ENCODE measurements at places on chromosomes 2 and 18.

- peak; percentile 57 for DNase-seq
These were observed at the start of gene SULT1C4 for GRCh38 chr2:108377815-108378630. Gene SULT1C4 (plus strand): TSS chr2:108377954. CDS start chr2:108378338, 384 bp downstream.

GRCh38 chr2:144325086-144325485 is 194.8 kb downstream of the ZEB2 start:
- no peak for DNase-seq

- no peak for DNase-seq
These were observed 43.2 kb upstream of the GLS start for GRCh38 chr2:190837420-190837819.

GRCh38 chr2:238895891-238896600 is 48.2 kb downstream of the TWIST2 start:
- DNase-seq, result no peak

DNA sequence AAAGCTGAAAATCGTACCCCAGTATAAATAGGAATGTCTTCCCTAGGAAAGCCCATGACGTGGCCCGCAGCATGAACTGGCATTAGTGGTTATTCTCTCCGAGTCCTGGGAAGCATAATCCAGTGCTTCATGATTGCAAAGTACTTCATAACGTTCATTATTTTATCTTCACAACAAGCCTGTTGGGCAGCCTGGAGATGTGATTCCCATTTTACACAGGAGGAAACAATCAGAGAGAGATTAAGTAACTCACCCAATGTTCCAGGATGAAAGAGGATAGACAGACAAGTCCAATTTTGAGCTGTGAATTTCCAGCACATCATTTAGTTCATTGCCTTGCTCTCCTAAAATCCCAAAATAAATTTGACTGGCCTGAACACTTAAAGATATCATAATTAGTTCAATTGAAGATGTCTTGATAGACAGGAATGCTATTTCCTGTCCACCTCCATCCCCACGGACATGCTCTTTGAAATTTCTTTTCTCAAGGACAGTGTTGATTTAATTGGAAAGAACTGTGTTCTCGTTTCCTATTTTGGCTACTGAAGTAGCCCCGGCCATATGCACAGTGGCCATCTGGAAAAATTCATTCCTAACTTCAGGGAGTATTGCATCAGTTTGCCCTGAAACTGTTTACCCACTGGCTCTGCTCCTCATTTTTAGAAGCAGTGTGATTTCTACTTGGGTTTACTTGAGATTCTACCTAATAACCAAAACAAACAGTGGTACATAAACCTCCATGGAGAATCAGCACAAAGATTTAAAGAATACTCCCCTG is 93.9 kb downstream of the VWC2L start:
- no peak for DNase-seq

GRCh38 chr2:84674586-84674985 is 158.3 kb downstream of the DNAH6 start:
- DNase-seq, result no peak

DNA sequence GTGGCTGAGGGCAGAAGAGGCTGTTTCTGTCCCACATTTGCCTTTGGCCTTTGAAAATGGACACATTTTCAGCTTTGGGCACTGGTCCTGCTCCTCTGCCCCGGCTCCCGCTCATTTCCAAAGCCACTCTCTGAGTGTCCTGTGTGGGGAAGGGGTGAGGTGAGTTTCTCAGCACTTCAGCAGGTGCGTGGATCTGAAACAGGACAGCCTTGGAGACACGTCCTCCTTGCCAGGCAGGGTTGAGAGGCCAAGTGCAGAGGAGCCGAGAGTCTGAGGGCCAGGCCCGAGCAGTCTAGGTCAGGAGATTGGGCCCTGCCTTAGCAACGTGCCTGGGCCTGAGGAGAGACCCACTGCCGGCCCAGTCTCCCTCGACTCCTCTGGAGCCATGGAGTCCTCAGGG is 21.9 kb upstream of the ALPI start:
- no peak for DNase-seq

- DNase-seq, result no peak
These were observed 277.2 kb downstream of the AGPS start for GRCh38 chr2:177669625-177670330.

- DNase-seq, result no peak
These were observed 52.6 kb downstream of the CD28 start for GRCh38 chr2:203758841-203759689.

- no peak for DNase-seq
These were observed 208.1 kb downstream of the MEMO1 start for GRCh38 chr2:31802711-31803110.

DNA sequence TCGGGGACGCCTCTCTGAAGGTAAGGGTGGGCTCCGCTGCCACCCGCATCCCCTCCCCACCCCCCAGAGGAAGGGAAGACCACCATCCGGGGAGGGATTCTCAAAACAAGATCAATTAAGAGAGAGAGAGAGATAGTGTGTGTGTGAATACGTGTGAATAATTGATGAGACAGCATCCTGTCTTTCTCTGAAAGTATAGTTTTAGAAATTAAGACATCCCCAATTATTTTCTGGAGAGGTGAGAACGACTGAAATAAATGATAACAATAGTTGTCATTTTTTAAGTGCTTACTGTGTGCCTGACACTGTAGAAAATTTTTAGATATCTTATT is 751 bp downstream of the IL18R1 start:
- DNase-seq, result no peak

GRCh38 chr2:136117391-136117841 is 533 bp downstream of the CXCR4 start:
- DNase-seq, result peak; percentile 52

- no peak for DNase-seq
These were observed 175.7 kb downstream of the ASB1 start for GRCh38 chr2:238602223-238602960.

GRCh38 chr2:123864416-123864815 is 160.7 kb upstream of the CNTNAP5 start:
- DNase-seq, result no peak

DNA sequence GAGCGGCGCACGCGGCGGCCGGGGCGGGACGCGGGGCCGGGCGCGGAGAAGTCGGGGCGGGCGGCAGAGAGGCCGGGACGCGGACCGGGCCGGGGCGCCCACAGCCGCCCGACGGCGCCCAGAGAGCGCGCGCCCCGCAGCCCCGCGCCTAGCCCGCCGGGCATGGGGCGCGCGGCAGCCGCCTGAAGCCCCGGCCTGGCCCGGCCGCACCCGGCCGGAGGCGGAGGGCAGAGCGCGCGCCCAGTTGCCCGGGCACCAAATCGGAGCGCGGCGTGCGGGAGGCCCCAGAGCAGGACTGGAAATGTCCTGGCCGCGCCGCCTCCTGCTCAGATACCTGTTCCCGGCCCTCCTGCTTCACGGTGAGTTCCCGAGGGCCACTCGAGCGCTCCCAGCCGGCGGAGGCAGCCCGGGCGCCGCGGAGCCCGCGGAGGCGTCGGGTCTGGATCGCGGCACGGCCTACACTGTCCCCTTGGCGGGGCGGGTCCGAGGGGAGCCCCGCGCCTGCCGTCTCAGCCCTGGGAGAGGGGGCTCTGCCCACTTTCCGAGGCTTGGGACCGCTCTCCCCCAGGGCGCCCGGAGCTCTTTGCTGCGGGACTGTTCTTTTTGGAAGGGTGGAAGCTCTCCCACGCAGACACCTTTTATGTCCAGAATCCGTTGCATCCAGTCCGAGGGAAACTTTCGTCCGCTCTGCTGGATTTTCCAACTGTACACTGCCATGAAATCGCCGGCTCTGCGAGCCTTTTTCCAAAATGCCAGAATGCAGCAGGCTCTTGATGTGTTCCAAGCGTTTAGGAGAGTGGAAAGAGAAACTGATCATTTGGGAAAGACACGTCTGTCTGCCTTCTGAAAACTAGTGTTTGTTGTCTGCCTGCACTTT is 484 bp downstream of the APCDD1 start:
- DNase-seq, result no peak

GRCh38 chr2:26932974-26933373 is 37.5 kb upstream of the MAPRE3 start:
- DNase-seq, result no peak

DNA sequence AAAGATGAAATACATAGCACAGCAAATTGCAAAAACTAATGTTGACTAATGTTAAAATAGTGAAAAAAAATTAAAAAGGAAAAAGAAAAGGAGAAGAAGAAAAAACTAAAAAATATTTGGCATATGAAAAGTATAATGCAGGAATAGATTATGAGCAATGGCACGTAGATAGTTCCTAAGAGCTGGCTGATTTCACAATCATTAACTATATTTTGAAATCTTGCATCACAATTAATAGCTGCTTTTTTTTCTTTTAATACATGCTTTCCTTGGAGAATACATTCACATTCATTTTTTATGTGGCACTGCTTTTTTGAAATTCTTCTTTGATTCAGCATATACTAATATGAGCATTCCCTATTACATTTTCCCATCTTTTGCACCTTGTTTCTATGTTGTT is 299.8 kb downstream of the DPP10 start:
- DNase-seq, result no peak

DNA sequence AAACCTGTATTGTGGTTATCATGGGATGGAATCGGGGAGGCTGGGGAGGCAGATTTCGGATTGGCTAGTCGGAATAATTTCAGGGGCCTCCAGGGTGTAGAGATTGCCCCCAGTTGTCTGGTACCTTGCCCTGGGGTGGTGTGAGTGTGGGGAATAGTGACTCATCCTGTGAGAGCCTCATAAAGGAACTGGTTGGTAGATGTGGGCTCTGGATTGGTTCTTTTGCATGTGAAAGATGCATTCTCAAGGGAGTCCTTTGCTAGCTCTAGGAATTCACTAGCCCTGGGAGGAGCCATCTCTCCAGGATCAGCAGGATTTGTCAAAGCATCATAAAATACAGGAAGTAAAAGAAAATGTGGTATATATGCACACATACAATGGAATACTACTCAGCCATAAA is 331.6 kb downstream of the SETBP1 start:
- no peak for DNase-seq

DNA sequence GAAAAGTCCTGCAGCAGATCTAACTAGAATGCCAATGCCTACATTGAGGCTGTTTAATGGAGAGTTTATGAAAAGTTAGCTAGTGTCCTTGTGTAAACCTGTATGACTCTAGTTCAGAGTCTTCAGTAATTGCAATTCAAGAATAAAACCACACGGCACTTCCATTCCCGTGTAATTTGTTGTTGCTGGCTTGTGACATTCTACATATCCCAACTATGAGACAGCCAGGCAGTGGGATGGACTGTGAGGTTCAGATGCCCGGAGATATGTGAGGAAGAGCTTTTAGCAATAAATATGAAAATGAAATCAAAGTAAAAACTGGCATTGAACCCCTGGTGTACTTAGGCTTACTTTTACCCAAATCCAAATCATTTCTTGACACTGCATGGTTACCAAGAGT is 263.4 kb downstream of the NEDD4L start:
- DNase-seq, result no peak

DNA sequence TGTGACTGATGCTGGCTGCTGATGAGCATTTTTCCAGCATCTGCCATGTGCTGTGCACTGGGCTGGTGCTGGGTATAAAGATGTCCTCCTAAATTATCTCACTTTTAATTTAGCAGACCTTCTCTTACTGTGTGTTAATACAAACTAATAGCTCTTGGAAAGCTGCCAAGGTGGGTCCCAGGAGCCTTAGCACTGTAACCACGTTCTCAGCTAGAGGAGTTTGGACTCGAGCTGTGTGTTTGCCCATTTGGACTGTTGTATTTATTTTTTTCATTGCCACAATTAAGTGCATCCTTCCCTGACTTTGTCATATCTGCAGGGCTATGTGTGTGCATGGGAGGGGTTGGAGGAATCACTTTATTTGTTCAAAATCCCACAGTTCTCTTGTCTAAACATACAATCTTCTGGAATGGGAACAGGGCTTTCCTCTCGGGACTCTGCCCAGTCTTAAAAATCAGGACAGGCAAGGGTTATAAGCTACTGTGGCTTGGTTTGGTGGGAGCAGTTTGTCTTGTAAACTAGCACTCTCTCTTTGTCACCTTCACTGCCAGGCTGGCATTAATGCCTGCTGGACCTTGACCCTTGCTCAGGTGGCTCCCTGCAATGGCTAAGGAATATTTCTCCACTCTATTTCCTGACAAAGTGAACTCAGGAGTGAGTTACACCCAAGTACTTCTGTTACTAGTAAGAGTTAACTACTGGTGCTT is 129.7 kb upstream of the MGAT5 start:
- no peak for DNase-seq

GRCh38 chr18:25278394-25278793 is 73.6 kb downstream of the ZNF521 start:
- DNase-seq, result no peak

DNA sequence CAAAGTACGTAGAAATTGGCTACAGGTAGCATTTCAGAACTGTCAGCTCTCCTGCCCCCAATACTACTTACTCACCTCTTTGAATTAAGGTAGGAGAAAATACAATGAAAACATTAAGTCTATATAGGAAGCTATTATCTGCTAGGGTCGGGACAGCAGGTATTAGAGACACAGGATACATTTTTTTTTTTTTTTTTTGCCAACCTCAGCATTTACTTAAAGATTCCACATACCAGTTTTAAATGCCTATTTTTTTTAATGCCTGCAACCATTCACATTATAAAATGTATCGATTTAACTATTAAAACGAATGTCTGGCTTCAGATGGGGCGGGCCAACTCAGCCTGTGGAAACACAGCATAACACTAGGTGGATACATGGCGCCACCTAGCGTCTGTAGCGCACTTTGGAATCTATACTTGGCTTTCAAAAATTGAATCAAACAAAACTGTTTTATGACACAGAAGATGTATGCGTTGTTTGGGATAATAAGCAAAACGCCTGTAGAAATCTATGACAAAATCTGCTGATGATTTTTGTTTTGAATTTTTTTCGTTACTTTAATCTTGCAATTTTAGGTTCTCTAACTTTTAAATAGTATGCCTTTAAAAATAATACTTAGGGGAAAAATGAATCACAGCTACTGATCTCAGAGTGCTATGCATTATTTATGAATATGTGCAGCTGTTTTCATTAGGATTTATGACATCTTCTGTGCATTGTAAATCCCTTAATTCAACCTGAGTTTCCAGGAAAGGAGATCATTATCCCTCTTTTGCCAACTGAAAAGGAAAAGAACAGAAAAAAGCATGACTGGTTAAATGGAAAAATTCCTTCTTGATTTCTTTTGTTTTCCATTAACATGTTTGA is 261.0 kb downstream of the NYAP2 start:
- DNase-seq, result peak; percentile 89

GRCh38 chr2:84301717-84302116 is 157.4 kb downstream of the SUCLG1 start:
- no peak for DNase-seq

- no peak for DNase-seq
These were observed 683.6 kb downstream of the CNTNAP5 start for GRCh38 chr2:124708661-124709060.
